ENCODE measurements at places on chromosomes 2 and 18.

DNA sequence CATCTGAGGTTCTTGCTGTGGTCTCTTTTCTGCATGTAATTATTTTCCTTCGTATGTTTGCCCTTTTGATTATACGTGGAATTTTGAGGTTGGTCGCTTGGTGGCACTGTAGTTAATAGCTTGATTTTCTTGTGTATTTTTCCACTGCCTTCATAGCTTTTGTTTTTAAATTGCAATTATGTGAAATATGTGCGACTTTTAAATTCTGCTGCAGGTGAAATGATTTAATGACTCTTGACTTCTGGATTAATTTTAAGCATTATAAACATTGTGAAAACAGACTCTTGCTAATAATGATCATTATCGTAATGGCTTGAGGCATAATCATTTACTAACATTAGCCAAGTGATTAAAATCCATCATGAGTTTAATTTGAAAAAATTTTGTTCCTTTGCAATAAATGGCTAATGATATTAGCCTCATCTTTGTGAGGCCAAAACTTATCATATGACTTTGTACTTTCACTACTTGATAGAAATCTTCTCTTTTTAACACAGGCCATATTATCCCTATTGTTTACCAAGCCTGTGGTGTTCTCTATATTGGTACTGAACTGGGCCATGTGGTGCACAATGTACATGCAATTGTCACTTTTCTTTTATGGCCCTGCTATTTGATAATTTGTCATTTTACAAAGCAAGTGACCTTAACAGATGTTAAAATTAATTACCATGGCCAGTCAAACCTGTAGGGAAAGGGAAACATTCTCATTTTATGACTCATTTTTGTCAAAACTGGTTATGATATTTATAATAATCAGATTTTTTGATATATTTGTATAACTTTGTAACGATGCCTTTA, 62.8 kb upstream of the NEUROD1 start:
- peak; percentile 9 for DNase-seq

DNA sequence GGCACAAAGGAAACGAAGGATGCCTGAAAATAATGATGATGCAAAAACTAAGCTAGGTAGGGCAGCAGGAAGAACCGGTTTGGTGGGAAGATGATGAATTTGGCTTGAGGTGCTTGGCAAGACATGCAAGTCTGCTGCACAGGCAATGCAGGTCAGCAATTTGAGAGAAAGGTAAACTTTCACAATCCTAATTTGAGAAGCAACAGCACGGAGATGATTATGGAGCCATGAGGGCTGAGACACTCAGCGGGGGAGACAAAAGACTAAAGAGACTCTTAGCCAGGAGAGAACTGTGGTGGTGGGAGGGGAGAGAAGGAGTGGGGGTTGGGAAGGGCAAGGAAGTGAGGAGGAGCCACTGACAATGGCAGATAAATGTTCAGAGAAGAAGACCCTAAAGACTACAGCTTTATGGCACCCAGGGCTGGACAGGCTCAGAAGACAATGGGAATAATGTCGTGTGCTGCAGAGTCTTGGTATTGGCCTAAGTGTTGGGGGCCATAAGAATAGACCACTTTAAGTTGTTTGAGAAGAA, 19.4 kb upstream of the RNF149 start:
- no peak for DNase-seq

DNA sequence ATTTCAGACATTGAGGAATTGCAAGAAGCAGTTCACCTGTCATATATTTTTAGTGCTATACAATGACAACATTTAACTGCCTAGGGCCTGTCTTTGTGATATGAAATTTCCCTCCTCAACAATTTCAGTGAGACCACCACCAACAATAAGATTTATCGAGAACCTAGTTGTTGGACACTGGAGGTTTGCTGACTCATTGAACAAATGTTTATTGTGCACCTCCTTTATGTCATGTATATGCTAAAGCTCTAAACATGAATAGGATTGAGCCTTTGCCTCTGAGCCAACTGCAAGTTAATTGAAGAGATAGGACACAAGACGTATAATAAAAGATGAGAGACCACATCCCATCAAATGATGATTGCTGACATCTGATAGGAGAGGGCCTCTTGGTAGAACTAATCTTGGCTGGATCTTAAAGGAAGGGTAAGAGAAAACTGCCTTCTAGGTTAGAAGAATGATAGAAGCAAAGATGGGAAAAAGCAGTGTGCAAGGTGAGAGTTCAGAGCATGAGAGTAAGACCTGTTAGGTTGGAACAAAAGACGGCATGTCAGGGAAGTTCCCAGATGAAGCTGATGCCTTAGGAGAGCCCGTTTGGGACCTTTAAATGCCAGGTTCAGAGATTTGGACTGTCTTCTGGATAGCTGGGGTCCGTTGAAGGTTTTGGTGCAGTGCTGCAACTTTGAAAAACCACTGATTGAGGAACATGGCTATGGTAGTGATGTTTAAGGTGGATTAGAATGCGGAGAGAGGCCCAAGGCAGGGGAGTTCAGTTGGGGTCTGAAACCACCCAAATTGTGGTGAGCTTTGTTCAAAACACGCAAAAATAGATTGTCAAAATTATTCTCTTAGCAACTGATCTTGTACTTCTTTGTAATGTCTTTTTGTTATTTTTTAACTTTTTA, 133.0 kb upstream of the EML6 start:
- no peak for DNase-seq

DNA sequence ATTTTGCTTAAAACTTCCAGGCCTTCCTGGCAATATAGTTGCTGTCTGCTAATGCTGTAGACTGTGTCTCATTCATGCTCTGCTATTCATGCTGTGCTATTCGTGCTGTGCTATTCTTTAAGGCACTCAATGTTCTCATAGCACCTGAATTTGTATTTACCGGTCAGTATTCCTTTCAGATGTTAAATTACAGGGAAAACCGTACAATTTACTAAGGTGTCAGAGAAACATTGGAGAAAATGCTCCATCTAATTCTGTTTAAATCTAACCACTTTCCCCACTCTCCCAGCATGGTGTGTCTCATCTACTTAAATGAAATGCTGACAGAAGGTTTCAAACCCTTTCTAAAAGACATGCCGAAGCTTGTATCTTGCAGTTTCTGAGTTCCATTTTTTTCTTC, 25.0 kb downstream of the FAM171B start:
- DNase-seq: no peak

DNA sequence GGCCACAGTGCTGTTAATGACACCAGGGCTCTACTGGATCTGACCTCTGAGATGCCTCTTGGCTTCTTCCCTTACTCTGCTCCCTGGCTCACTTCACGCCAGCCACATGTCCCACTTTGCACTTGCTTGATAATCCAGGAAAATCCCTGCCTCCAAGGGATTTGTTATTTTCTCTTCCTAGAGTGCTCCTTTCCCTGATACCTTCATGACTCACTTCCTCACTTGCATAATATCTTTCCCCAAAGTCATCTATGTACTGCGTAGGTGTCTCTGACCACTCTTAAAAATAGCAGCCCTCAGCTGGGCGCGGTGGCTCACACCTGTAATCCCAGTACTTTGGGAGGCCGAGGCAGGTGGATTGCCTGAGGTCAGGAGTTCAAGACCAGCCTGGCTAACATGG, 572.3 kb downstream of the PLCL1 start:
- DNase-seq: no peak

DNA sequence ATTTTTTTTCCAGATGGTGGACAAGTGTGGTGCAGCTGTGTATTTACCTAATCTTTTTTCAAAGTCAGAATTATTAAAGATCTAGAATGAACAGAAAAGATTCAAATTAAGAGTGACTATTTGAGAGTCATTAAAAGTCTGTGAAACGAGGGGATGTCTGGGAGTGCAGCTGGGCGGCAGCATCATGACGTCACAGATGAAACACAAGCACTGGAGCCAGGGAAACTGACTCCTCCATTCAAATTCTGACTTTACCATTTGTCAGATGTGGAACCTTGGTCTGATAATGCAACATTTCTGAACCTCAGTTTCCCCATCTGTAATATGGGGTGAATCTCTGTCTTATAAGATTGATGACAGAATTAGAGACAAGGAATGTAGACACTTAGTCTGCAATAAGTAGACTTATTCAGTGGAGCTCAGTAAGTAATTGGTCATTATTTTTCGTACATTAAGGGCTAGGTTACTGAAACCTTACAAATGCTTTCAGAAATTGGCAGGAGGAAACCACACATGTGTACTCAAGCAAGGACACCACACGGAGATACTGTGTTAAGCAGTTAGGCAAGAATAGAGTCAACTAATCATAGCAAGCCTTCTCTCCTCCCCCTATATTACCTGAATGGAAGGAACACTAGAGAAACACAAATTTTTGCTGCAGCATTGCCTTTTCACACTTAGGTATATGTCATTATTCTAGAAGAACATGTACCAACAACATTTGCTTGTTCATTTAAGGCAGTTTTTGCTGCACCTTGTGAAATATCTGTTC, 27.8 kb upstream of the CXXC1 start:
- DNase-seq: no peak

GRCh38 chr18:13260197-13260934, 41.8 kb downstream of the LDLRAD4 start:
- no peak for DNase-seq
